ENCODE measurements at places on chromosomes 12 and 14.

DNA sequence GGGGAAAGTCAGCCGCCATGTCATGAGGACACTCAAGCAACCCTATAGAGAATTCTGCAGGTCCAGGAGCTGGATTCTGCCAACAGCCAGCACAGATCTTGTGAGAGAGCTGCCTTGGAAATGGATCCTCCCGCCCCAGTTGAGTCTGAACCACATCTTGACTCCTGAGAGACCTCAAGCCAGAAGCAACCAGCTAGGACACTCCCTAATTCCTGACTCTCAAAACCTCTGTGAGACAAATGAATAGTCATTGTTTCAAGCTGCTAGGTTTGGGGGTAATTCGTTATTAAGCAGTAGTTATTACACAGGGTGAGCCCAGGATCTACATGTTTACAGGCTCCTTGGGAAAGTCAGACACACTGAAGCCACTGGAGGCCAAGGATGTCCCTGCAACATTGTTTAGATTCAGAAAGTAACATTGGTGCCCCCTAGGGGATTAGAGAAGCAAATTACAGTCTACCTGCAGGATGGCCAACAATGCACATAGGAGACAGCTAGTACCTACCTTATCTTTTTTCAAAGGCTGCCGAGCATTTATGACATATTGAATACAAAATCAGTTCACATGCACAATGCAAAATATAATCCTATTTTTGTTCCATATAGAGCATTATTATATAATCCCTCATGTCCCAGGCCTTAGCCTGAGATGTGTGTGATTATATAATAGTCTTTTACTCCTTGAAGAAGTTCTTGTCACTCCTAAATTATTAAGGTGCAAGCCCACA, 57.9 kb upstream of the FICD start:
- DNase-seq = peak; percentile 70

DNA sequence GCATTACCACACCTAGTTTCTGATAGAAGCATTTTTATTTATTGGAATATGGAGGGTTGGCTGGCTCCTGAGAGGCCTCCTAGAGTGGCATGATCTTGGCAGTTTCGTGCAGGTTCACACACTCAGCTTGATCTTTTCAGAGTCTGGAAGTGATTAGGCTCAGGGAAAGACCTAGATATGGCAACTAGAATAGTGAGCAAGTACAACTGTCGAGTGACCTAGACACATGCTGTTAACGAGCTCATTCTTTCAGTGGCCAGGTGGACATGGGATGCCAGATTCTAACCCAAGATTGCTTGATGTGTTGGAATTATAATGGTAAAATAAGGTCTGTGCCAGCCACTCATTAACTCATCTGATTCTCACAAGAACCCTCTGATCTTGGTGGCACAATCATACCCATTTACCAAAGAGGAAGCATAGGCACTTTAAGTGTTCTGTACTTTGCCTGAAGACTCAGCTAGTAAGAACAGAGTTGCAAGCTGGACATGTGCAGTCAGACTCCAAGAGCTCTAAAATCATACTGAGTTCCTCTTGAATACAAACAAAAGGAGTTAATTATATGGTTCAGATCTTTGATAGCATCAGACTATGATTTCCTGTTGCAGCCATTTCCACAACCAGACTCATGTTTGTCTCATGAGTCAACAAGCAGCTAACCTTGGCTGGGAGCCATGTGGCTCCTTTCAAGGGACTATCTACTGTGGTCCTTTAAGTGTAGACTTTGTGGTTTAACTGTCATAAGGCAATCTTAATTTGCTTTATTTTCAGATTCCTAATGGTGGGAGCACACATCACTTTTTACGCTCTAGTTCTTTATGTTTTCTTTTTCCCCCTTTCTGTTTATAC, 144.2 kb downstream of the PLEKHA5 start:
- no peak for DNase-seq

GRCh38 chr14:33754261-33754660, 196.6 kb downstream of the EGLN3 start:
- no peak for DNase-seq

- no peak for DNase-seq
Measured at GRCh38 chr14:72457641-72458040, 436.3 kb downstream of the DPF3 start.

DNA sequence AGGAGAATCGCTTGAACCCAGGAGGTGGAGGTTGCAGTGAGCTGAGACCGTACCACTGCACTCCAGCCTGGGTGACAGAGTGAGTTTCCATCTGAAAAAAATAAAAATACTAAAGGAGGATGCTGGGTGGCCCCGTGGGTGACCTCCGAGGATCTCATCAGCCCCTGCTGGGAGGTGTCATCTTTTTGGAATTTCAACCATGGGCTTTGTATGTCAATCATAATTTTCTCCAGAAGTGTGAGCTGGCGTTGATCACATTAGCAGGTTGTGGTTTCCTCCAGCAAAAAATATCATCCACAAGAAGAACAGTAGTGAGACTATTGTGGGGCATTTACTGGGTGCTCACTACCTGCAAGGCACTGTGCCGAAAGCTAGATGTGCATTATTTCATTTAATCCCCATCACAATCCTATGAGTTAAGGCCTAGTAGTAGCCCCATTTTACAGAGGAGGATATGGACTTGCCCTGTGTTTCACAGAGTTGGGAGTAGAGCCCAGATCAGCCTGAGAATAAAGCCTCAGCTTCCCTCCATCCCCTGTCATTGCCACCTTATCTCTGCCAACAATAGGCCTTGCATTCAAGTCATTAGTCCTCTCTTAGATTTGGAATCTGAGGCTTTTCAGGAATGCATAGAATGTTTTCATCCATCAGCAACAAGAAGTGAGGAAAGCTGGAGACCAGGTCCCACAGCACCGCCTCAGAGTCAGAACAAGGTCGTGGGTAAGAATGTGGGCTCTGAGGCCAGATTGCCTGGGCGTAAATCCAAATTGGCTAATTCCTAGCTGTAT, 39.8 kb downstream of the SVOP start:
- no peak for DNase-seq

- DNase-seq = peak; percentile 77
Measured at GRCh38 chr12:1791104-1791841, 29.1 kb upstream of the LRTM2 start.

GRCh38 chr12:46361667-46362034, 10.9 kb downstream of the SLC38A2 start:
- no peak for DNase-seq

DNA sequence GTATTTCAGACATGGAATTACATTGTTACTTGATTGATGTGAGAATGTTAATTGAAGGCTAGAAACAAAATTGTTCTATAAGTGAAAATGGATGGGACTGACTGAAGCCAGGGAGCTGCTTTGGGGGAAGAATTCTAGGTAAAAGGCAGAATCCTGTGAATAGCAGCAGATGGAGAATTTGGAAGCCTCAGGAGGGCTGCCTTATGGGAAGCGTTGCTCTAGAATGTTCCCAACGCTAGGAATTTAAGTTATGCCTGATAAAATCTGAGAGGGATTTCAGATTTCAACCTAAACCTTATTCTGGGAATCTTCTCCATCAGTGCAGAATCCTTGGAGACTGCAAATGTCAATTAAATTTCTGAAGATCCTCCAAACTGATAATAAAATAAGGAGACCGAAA, 858.2 kb upstream of the FLRT2 start:
- DNase-seq = no peak

DNA sequence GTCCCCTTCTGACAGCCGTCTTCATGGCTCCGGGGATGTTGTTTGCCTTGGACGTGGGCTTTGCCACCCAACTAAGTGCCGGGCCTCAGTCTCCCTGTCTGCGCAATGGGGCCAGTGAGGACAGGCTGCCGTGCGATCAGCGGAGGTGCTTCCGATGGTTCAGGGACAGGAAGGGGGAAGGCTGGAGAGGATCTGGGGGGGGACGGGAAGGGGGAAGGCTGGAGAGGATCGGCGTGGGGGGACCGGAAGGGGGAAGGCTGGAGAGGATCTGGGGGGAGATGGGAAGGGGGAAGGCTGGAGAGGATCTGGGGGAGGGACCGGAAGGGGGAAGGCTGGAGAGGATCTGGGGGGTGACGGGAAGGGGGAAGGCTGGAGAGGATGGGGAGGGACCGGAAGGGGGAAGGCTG, 3.4 kb downstream of the MMP17 start:
- peak; percentile 26 for DNase-seq

DNA sequence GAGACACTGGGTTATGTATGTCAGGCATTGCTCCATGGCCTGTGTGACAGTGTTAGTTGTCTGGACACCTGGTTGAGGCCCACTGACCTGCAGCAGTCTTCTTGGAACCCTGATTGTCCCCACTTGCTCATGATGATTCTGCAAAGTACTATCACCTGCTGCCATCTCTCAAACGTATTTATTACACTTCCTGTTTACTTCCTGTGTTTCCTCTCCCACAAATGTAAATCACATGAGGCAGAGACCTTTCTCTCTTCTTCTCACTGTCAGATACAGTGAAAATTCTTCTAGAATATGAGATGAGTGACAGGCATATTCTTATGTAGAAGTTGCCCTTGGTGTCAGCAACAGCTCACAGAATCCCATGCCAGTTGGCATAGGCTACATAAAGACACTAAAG, 186.9 kb upstream of the CNTN1 start:
- no peak for DNase-seq

DNA sequence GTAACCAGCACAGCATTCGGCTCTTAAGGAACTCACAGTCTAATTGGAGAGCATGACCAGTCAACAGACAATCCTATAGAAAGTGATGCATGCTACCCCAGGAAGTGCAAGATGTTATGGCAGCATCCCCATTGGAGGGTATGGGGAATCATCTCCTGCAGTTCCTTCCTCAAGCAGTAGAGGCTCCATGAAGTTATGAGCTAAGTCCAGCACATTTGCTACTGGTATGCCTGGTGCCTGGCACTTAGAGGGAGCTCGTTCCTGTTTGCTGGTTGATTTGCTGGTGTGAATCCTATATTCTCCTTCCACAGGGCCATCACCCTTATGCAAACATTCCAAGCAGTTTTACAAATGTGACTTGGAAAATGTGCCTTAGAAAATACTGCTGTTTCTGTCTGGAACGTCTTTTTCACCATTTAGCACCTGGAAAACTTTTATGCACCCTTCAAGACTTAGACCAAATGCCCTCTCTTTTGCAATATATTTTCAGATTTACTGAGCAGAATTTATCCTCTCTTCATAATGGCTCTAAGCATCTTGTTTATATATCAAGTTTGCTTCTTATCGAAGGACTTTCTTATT, 136.1 kb upstream of the WSCD2 start:
- peak; percentile 33 for DNase-seq

GRCh38 chr14:50816395-50817047, 14.4 kb downstream of the NIN start:
- no peak for DNase-seq

GRCh38 chr12:68422956-68423574, 90.9 kb upstream of the MDM1 start:
- DNase-seq = no peak

GRCh38 chr12:75184516-75184915, 25.1 kb downstream of the KCNC2 start:
- no peak for DNase-seq

DNA sequence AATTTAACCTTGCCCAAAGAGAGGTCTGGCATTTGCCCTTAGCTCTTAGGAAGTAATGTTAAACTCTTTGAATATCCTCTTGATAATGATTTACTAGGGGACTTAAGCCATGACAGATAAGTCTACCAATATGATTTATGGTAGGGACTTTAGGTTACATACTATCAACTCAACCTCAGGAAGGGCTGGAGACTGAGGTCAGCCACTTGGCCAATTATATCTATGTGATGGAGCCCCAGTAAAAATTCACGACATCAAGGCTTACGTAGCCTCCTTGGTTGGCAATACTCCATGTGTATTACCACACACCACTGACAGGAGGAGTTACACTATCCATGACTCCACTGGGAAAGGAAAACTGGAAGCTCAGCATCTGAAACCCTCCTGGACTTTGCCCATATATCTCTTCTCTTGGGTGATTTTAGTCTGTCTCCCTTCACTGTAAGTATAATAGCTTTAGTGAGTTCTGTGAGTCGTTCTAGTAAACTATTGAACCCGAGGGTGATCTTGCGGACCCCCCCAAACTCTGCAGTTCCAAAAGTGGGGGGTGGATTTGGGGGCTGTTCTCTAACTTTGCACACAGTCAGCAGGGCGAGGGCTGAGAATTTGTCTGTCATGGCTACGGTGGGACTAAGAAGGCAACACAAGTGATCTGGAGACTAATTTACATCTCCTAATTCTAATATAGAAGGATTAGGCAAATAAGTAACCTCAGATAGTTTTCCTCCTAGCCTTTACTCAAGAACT, 62.3 kb downstream of the R3HDM2 start:
- DNase-seq = no peak

DNA sequence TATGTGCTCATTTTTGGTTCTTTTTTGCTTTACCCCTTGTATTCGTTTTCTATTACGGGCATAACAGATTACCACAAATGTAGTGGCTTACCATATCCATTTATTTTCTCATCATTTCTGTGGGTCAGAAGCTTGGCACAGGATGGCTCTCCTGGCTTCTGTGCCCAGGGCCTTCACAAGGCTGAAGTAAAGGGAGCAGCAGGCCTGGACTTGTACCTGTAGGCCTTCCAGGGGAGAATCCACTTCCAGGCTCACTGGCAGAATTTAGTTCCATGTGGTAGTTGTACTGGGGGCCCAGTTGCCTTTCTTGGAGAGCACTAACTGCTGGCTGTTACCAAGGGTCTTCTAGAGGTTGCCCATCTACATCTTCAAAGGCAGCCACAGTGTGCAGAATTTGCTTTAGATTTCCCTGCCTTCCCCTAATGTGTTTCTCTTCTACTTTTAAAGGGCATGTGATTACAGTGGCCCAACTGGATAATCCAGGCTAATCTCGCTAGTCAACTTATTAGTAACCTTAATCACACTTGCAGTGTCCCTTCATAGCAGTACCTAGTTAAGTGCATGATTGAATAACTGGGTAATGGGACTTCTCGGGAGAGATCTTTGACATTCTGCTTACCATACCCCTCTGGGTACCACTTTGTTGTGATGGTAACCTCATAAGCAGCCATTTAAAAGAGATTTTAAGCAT, 67.0 kb downstream of the CRADD start:
- no peak for DNase-seq
